Fibroblast of skin of right biceps (primary cell): ENCODE measurements at places on chromosomes 13 and 19.

- no peak for DNase-seq
Measured at GRCh38 chr19:3565139-3565538, 7.6 kb upstream of the HMG20B start.

GRCh38 chr13:111474136-111475002 is 153.9 kb downstream of the TEX29 start:
- peak; percentile 26 for DNase-seq

GRCh38 chr19:48390188-48391099 is 907 bp downstream of the KDELR1 start:
- DNase-seq, result peak; percentile 66

- no peak for DNase-seq
Measured at GRCh38 chr13:73590795-73591194, 532.0 kb downstream of the KLF5 start.

DNA sequence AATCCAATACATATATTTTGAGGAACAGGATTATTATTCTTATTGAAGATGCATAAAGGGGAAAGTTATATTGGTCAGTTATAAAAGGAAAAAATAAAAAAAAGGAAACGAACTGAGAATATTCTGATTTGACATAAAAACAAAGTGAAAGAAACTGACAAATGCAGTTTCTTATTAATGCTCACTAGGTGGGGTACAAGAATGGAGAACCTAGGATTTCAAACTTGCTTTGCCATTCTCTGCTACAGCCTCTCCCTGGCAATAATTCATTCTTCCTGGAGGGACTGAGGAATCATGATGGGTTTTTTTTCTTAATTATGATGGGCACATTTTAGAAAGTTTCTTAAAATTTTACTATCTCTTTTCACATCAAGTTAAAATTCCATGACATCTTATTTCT is 154.9 kb downstream of the PCDH9 start:
- peak; percentile 8 for DNase-seq

DNA sequence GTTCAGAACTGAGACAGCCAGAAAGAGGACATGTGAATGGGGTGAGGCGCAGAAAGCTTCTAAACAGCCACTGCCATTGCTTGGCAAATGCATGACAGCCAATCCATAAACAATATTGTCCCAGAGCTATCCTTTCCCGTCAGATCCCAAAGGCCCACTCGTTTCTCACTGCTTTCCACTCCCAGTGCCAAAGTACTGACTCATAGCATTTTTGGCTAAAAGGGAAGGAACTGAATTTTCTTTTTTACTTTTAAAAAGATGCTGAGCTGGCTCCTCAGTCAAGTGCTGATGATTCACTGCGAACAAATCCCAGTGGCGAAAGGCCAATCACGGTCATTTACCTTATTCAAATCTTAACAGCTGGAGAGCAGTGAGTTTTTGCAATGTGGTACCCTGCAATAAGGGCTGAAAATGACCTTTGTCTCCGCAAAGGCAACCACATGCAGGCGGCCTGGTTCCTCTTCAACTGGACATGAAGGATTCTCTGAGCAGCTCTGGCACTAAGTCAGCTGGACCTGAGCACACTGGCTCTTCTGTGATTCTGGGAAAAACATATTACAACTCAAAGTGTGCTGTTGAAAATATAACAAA is 151.7 kb downstream of the DCLK1 start:
- DNase-seq, result peak; percentile 95

- no peak for DNase-seq
Measured at GRCh38 chr13:80001510-80001842, 339.4 kb downstream of the SPRY2 start.

DNA sequence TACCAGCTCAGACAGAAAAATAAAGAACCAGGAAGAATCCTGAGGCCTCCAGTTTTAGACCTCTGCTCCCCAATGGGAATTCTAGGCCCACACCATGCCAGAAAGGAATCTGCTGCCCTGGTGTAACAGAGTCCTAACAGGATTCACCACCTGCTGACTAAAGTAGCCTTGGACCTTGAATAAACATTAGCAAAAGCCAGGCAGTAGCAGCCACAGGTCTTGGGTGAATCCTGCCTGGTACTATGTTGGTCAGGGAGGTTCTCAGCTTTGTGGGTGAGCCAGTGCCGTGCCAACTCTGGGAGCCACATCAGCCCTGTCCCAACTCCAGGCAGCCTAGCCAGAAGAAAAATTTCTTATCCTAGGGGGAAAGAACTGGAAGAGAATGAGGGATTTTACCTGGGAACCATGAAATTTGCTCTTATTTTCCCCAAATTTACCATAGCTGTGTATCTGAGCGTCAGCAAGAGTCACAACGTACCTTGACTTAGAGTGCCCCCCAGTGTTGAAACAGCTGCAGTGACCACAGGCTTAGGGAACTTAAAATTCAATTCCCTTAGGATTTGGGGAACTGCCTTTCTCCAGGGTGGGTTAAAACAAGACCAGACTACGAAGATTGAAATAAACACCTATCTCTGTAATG is 1895.6 kb upstream of the PRR20A start:
- peak; percentile 8 for DNase-seq

DNA sequence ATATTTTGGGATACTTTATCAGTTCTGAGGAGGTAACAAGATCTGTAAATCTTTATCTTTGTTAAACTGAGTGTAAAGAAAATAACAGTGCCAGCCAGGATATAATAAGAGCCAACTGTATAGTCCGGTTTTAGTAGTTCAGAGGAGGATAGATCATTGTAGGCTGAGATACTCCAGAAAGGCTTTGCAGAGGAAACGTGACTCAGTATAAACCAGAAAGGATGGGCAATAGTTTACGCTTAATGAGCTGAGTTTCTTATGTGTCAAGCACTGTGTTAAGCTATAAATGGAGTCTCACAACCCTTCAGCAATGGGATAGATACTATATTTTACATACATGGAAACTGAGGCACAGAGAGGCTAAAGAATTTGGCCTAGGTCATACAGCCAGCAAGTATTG is 3.8 kb downstream of the RFXAP start:
- DNase-seq, result peak; percentile 12

DNA sequence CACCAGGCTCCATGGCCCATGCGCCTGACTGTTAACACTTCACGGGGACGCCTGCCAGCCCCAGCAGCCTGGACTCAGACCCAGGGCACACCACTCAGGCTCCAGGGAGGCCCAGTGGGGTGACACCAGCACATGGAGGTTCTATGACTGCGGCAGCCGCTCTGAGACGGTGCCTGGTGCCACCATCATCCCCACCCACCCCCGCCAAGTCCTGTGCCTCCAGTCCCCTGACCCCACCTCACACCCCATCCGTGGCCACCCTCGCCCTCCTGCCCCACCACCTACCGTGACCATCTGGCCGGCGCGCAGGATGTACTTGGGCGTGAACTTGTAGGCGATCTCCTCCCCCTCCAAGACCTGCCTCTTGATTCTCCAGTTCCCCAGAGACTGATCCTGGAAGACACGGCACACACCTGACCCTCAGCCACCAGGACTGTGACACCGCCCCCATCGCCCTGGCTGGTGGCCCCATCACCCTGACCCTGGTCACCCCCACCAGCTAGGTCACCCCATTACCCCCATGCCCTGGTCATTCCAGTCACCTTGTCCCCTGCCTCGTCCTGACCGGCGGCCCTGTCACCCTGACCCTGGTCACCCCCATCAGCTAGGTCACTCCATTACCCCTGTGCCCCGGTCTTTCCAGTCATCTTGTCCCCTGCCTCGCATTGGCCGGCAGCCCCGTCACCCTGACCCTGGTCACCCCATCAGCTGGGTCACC is 4.9 kb upstream of the TIMM13 start:
- DNase-seq, result no peak

DNA sequence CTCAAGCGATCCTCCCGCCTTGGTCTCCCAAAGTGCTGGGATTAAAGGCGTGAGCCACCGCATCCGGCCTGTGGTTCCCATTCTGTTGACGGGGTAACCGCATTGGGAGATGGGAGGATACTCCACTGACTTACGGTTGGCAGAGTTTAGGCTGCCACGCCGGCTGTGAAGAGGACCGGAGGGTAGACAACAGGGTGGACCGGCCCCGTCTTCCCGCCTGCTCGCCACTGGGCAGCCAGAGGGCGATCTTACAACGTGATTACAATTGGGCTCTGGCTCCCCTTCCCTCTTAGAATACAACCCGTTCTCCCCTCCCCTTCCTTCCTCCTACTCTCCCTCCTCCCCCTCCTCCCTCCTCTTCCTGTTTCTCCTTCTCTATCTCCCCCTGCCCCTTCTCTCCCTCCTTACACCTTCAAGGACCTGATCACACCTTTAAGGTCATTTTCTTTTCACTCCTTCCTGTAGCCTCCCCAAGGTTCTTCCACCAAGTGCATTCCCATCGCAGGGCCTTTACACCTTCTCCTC is 957 bp upstream of the CCDC194 start:
- DNase-seq, result peak; percentile 47

DNA sequence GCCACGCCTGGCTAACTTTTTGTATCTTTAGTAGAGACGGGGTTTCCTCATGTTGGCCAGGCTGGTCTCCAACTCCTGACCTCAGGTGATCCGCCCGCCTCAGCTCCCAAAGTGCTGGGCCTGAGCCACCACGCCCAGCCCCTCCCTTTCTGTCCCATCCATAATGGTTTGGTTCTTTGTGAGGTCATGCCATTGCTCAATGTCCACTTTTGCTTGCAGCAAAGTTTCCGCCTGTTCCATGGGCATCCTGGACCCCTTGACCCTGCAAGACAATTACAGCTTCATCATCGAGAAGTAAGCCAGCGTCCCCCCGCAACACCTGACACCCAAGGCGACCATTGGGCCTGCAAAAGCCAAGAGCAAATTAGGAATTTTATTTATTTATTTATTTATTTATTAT is 16.6 kb downstream of the PRR22 start:
- no peak for DNase-seq

DNA sequence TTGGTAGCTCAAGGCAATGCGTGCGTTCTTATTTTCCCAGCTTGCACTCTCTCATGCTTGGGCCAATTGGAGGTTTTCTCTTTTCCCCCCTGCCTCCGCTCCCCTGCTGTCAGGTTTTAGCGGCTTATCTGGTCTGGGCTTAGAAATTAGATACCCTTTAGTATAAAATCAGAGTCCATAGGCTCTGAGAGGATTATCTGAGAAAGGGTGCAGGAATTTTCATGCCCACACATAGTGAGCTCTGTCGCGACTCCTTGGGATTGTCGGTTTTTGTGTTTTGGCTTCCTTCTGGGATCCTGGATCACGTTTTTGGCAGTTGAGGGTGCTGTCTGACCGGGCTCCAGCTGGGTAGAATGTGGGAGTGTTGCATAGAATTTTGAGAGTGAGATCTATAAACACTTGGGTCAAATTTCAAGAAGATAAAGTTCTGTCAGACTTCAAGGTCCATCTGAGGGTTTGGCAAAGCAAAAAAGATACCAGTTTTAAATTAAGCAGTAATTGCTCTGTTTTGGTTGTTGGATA is 12.4 kb downstream of the CHAF1A start:
- DNase-seq, result no peak

GRCh38 chr13:45108716-45109101 is 11.6 kb upstream of the GTF2F2 start:
- DNase-seq, result no peak

- DNase-seq, result no peak
Measured at GRCh38 chr13:103466761-103467160, 400.5 kb upstream of the SLC10A2 start.

DNA sequence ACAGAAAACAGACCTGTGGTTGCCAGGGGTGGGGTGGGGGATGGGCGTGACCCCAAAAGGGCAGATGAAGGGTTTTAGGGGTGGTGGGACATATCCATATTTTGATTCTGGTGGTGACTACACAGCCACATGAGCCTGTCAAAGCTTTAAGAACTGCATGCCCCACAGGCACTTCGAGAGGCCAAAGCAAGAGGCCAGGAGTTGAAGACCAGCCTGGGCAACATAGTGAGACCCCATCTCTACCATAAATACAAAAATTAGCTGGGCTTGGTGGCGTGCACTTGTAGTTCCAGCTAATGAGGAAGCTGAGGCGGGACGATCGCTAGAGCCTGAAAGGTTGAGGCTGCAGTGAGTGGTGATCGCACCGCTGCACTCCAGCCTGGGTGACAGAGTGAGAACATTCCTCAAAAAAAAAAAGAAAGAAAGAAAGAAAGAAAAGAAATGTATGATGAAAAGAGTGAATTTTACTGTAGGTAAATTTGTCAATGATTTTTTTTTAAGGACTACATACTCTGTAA is 18.9 kb upstream of the BCL3 start:
- no peak for DNase-seq

- peak; percentile 75 for DNase-seq
Measured at GRCh38 chr13:21124852-21125251, 51.5 kb downstream of the SKA3 start.

- no peak for DNase-seq
Measured at GRCh38 chr19:54882758-54883157, 8.7 kb downstream of the FCAR start.

DNA sequence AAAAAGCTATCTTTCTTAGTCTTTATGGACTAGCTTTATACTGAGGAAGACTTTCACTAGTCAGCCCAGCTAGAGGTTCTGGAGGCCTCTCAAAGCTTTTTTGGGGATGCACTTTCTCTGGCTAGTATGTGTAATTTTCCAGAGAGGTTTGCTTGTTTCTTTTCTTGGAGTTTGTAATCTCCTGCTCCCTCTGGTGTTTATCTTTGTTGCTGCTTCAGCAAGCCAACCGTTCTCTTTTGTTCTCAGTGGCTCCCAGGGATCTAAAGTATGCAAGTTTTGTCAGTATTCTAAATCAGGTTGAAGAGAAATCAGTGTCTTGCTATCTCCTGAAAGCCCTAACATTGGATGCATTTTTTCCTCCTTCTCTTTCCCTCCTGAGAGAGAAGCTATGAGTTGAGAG is 121.1 kb upstream of the MYO16 start:
- no peak for DNase-seq

DNA sequence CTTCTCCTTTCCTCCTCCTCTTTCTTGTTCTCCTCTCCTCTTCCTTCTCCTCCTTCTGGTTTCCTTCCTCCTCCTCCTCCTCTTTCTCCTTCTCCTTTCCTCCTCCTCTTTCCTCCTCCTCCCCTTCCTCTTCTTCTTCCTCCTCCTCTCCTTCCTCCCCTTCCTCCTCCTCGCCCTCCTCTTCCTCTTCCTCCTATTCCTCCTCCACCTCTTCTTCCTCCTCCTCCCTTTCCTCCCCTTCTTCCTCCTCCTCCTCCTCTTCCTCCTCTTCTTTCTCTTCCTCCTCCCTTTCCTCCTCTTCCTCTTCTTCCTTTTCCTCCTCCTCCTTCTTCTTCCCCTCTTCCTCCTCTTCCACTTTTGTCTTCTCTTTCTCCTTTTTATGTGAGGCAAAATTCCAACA is 55.0 kb upstream of the ADGRE1 start:
- no peak for DNase-seq

- DNase-seq, result no peak
Measured at GRCh38 chr13:20701461-20701860, 2.0 kb upstream of the IL17D start.
